ENCODE measurements at places on chromosomes 11 and 22. TPM values are rescaled to one million over a fixed set of nuclear protein-coding genes. Genes with fewer than 3 reads are reported as not detected.
A peak's percentile ranks its signal among the peaks of the same experiment; 100 is the strongest.

GRCh38 chr11:133251841-133252240 lies 280.5 kb downstream of the OPCML start:
- no peak for DNase-seq

DNA sequence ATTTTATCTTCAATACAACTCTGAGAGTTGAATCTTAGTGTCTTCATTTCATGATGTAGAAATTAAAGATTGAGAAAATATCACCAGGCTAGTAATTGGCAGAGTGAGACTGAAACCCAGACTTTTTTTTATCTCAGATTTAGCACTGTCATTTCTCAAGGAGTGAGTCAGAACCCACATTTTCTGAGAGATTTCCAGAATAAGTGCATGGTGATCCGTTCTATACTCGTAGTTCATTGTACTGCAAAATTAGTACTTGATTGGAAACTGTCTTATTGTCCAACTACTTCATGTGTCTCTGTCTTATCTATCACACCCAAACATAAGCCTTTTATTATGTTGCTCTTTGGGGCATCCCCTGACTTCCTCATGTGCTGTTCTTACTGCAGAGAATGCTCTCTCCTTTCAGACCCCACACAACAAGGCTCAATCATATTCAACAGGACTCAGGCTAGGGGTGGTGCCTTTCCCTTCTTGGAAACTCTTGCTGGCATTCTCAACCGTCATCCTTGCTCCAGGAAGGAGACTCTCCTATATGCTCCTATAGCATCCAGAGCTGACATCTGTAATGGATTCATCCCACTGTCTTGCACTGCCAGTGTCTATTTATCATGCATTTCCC lies 76.7 kb upstream of the BLID start:
- no peak for DNase-seq

DNA sequence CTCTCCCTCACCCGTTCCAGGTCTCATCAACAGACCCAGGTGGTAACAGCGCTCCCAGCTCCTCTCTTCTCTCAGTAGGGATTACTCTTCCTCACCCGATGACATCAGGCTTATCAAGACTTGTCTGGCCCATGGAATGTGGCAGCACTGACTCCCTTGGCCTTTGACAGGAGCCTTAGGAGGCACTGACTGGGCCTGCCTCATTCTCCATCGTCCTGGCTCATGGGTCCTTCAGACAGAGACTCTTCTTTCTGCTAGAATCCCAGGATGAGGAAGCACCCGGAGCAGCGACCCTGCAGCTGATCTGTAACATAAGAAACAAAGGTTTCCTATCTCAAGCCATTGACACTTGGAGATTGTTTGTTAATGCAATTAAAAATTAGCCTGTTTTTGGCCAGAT lies 1063.6 kb downstream of the TBC1D22A start:
- DNase-seq: no peak

GRCh38 chr11:85935751-85936150 lies 80.6 kb downstream of the CCDC83 start:
- DNase-seq: no peak

DNA sequence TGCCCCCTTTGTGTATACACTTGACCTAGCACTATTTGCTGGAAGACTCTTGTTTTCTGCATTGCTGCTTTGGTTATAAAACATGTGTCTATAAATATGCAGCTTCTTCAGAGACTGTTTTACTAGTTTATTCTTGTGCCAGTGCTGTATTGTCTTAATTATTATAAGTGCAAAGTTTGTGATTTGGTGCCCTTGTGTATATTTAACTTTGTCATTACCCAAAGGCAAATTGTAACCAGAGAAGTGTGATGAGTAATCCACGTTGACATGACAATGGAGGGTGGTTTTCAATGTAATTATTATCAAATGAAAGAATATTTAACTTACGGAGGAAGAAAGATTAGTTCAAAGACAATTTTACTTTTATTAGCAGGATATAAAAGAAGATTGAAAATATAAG lies 75.0 kb upstream of the PRODH start:
- DNase-seq: no peak

- DNase-seq: no peak
Measured at GRCh38 chr11:95067841-95068219, 1.1 kb downstream of the SRSF8 start.

- no peak for DNase-seq
Measured at GRCh38 chr11:121699801-121700200, 247.0 kb upstream of the SORL1-AS1 start.

DNA sequence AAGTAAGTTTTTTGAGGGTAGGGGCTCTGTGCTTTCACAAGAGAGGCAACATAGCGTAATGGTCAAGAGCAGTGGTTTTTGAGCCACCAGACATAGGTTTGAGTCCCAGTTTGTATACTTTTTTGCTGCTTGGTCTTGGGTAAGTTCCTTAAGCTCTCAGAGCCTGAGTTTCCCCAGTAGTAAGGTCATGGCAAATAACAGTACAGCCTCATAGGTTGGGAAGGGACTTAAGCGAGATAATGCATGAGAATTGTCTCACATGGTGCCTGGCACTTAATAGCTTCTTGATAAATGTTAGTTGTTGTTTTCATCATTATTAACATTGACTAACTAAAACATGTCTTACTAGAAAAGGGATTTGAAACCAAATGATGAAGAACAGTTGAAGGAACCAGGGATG lies 83.1 kb downstream of the ARFGAP2 start:
- no peak for DNase-seq

GRCh38 chr11:100753172-100753543 lies 66.1 kb downstream of the ARHGAP42 start:
- DNase-seq: no peak

- no peak for DNase-seq
Measured at GRCh38 chr22:38221908-38222796, 20.4 kb downstream of the MAFF start.

DNA sequence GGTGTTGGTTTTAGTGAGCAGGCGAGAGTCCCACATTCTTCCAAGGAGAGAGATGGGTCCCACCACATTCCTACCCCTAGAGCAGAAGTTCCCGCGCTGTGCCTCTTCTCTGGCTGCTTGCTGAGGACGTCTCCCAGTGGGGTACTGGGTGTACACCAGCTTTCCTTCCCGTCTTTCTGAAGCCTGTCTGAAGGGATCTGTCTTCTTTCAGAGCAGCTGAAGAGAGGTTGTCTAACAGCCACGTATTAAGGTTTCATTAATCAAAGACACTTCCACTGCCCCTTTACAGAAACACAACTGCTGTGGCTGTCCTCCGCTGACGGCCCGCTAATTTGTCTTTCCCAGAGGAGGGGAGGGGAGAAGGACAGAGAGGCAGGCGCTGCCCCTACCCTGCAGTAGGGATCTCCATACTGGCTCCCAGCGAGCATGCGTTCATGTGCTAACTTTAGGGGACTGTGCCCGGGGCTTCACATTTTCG lies 56.0 kb downstream of the ZBTB16 start:
- DNase-seq: no peak

DNA sequence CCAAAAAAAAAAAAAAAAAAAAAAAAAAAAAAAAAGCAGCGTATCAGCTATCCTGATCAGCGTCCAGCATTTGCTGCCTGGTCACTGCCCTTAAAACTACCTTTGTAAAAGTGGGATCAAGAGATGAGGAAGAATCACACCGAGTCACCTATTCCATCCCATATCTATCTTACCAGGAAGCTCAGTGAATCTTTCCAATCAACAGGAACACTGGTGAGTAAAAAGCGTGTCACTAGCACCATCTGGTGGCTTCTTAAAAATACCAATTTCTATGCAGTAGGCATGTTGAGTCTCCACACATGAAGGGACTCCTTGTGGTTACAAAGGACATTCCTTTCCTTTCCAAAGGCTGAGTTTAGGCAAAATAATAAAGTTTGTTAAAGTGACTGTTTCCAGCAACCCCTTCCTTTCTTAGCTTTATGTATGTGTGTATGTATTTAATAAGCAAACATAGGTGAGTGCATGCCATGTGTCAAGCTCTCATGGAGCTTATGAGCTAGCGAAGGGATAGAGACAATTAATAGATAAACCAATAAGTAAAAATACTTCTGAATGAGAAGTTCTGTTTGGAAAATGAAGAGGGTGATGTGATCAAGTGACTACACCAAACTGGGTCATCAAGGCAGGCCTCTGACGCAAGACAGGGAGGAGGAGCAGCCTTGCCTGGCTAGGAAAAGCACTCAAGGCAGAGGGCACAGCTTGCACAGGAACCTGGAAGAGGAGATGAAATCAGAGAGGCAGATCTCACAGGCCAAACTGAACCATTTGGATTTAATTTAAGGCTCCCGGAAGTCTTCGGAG lies 13.9 kb upstream of the TP53AIP1 start:
- no peak for DNase-seq

- no peak for DNase-seq
Measured at GRCh38 chr22:49137206-49137840, 690.4 kb downstream of the BRD1 start.

GRCh38 chr11:17428925-17429324 lies 40.5 kb upstream of the KCNJ11 start:
- DNase-seq: no peak

DNA sequence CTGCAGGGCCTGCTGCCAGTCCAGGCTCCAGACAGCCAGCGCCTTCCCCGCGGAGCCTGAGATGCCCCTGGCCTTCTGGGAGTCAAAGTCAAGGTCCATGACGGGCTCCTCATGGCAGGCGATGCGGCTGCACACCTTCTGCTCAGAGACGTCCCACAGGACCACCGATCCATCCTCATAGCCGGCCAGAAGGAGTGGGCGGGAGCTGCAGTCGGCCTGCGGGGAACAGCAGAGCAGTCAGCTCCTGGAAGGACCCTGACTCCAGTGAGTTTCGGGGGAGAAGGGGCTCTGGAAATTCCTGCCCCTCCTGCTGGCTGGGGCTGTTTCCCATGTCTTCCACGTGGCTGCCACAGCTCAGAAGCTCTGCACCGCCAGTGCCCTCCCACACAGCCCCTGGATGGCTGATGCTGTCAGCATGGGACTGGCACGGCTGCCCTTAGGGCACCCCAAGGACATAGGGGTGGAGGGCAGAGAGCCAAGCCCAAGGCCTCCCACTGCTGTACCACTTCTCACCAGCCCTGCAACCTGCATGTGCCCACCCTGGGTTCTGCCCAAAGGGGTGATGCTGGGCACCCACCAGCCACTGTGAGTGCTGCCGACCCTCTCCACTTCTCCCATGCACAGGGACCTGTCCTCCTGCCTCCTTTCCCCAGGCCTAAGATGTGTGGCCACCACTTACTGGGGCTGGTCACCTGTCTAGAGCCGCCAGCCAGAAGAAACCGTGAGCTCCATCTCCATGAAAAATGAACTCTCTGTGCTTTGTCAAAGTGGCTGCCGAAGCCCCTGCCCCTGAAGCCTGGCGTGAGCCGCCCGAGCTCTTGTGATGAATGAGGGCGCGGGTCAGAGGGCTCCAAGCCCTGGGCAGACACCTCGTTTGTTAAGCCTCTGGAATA lies 41.7 kb downstream of the TBX1 start:
- no peak for DNase-seq

DNA sequence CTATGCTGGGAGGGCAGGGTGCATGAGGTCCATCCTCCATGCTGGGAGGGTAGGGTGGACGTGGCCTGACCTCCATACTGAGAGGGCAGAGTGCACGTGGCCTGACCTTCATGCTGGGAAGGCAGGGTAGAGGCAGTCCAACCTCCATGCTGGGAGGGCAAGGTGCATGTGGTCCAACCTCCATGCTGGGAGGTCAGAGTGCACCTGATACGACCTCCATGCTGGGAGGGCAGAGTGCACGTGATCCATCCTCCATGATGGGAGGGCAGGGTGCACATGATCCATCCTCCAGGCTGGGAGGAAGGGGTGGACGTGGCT lies 622.2 kb downstream of the BRD1 start:
- DNase-seq: peak; percentile 33

DNA sequence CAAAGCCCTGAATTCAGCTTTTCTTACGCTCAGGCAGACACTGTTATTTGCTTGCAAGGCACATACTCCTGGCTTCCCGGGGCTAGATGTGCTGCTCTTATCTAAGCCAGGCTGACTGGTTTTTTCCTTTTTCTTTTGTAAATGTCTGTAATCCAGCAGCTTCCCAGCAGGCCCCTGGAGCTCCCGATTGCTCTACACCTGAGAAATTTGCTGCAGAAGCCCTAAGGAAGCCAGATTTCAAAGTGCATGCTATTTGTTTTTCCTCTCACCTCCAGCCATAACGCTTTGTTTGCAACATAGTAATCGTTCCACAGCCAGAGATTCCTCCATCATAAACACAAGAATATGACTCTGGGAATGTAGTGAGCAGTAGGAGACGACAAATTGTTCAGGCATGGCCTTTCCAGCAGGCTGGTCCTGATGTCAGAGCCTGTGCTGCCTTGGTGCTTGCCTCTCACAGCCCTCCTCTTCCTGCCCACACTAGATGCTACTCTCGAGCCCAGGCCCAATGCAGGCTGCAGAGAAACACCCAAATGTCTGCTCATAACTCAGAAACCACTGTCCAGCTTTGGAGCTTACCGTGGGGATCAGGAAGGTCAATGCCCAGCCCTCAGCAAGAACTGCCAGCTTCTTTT lies 54.7 kb upstream of the SLC6A5 start:
- DNase-seq: no peak

DNA sequence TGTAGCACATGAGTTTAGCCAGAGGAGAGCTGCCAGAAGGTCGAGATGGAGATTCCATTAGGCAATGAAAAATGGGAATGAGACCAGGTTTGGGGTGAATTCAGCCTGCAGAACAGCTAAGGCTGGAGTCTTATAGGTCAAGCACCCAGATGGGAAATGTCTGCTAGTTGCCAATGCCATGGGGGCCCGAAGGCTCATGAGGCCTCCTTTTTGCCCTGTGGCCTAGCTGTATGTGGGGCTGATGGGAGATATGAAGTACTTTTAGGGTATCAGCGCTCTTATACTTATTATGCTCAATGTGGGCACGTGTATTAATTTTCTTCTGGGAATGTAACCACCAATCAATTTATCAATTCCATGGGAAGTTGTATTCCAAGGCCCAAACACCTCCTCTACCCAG lies 8.7 kb downstream of the PPFIBP2 start:
- DNase-seq: no peak

GRCh38 chr11:1278766-1279673 lies 30.4 kb downstream of the TOLLIP start:
- no peak for DNase-seq

GRCh38 chr22:35411102-35411501 lies 11.2 kb downstream of the MCM5 start:
- no peak for DNase-seq

- DNase-seq: no peak
Measured at GRCh38 chr22:40463683-40464082, 93.3 kb downstream of the SGSM3 start.

DNA sequence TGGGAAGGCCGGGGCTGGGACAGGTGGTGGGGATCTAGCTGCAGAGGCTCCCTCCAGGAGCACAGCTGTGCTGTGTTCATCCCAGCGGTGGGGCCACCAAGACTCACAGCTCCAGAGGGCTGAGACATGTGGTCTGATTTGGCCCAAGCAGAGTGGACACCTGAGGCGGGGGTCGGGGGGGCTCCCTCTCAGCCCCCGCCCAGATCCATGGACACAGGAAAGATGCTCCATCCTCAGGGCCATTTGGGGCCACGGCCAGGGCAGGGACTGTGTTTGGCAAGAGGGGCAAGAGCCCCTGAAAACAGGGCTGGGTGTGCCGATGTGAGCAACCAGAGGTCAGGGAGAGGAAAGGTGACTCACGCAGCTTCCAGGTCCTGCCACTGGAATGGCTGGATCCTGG lies 219.4 kb downstream of the BRD1 start:
- DNase-seq: no peak

Gene NOX4
- not detected for total RNA-seq

Gene OR52A1
- total RNA-seq: not detected

Gene CYP2D6
- total RNA-seq: 358 TPM

Gene SRSF8
- total RNA-seq: 21.0 TPM

Gene DGCR8
- 26.9 TPM for total RNA-seq

Gene KIAA0930
- 44.2 TPM for total RNA-seq

Measured in left lobe of liver (tissue), 2 donors.